Small intestine (tissue), 16 donors: ENCODE measurements at places on chromosomes 5 and 9.

GRCh38 chr9:110443866-110444220 lies 106.2 kb upstream of the TXNDC8 start:
- no peak for DNase-seq

DNA sequence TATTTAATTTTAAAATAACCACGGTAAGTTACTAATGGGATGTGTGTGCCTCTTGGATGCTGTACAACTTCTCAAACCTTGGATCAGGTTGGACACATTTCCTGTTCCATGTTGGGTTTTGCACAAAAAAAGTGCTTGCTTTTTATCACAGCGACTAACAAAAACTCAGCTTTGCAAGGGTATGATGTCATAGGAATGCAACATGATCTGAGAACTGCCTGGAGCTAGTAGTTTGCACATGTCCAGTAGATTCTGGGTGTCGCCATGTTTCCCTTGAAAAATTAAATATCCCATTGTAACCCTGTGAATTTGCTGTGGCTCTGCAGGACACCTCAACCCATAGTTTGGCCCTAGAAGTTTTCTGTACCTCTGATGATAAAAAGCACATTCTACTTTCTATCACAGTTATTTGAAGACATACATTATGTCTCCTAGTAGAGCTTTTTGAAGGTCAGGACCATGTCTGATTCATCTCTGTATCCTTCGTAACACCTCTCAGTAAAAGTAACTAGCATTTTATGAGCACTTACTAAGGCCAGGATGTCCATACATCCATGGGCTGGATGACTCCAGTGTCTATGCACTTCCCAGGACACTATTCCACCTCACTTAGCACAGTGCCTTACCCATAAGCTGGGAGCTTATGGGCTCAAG lies 11.5 kb upstream of the FRMPD1 start:
- no peak for DNase-seq

GRCh38 chr5:4348919-4349318 lies 753.3 kb downstream of the IRX1 start:
- no peak for DNase-seq

- no peak for DNase-seq
Measured at GRCh38 chr5:3311433-3311832, 284.2 kb upstream of the IRX1 start.

DNA sequence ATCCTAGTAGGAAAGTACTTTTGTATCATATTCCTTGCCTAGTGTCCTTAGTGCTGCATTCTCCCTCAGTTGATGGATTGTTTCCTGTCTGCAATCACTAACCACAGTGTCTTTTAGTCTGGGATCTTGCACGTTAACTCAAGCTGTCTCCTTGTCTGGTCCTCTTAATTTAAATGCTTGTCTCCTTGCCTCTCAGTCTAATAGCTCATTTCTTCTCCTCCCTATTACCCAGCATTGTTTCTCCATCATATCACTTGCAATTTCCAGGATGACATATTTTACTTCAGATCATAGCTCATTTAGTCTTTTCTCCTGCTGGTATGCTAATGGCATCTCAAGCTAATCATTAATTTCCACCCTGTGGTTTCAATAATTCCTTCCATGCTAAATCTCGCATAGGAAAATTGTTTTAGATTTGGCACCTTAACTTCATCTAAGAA lies 2052.0 kb upstream of the C9orf72 start:
- DNase-seq = no peak

- peak; percentile 6 for DNase-seq
Measured at GRCh38 chr5:41754857-41755256, 115.4 kb downstream of the OXCT1 start.

DNA sequence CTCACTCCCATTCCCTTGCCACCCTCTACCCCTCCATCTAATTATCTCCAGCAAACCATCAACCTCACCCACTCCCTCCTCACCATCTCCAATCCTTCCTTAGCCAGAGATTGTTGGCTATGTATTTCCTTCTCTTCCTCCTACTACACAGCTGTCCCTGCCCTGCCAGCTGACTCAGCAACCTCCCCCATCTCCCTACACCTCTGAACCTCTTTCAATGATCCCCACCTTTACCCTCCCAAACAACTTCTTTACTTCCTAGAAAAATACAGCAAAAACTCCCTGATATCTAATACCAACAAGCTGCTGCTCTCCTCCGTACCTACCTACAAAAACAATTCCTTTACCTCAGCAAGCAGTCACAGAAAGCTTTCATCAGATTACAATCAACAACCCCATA lies 37.3 kb downstream of the SPTLC1 start:
- no peak for DNase-seq

GRCh38 chr5:124744170-124744971 lies 2.1 kb downstream of the ZNF608 start:
- peak; percentile 76 for DNase-seq

- no peak for DNase-seq
Measured at GRCh38 chr5:179275381-179275878, 69.8 kb downstream of the ADAMTS2 start.

- no peak for DNase-seq
Measured at GRCh38 chr5:170338933-170339779, 41.6 kb upstream of the LCP2 start.

- DNase-seq = no peak
Measured at GRCh38 chr9:7516376-7516775, 283.2 kb downstream of the DMAC1 start.

DNA sequence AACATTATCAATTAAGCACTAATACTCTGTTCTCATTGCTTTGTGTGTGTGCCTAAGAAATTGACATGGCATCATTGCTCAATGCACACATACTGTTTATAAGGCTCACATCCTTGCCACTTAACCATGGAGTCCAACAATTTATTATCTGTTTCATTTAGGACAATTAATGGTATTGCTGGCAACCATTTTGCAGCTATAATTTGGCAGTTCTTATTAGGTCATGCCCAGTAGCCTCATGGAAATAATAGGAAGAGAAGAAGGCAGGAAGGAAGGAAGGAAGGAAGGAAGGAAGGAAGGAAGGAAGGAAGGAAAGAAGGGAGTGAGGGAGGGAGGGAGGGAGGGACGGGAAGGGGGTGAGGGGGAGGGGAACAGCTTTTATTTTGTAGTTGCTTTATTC lies 285.5 kb upstream of the SLC24A2 start:
- DNase-seq = no peak

DNA sequence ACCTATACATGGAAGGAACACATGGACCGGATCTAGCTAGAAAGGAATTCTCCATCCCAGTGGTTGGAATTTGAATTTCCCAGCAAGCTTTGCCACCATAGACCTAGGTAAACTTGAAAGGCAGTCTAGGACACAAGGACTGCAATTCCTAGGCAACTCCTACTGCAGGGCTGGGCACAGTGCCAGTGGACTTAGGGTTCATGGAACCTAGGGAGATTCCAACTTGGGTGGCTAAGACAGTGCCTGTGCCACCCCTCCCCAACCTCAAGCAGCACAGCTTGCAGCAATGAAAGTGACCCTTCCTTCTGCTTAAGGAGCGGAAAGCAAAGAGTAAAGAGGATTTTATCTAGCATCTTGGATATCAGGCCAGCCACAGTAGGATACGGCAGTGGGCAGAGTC lies 663.3 kb downstream of the ELAVL2 start:
- no peak for DNase-seq

DNA sequence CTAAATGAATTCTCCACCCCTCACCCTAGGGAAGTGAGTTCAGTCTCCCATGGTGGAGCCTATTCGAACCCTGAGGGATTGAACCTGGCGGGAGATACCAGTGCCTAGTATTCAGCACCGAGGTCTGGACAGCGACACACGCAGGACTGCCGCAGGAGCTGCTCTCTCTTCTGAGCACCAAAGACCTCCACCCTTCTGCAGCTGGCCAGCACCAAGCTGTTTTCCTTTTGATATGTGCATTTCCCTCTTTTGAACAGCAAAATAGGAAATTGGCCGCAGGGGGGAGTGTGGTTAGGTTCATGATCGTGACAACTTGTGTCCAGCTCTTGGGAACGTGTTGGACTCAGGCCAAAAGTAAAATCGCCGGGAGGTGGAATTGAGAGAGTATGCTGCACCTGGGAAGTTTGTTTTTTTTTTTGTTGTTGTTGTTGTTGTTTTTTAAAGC lies 1.2 kb upstream of the PCSK1 start:
- peak; percentile 77 for DNase-seq

DNA sequence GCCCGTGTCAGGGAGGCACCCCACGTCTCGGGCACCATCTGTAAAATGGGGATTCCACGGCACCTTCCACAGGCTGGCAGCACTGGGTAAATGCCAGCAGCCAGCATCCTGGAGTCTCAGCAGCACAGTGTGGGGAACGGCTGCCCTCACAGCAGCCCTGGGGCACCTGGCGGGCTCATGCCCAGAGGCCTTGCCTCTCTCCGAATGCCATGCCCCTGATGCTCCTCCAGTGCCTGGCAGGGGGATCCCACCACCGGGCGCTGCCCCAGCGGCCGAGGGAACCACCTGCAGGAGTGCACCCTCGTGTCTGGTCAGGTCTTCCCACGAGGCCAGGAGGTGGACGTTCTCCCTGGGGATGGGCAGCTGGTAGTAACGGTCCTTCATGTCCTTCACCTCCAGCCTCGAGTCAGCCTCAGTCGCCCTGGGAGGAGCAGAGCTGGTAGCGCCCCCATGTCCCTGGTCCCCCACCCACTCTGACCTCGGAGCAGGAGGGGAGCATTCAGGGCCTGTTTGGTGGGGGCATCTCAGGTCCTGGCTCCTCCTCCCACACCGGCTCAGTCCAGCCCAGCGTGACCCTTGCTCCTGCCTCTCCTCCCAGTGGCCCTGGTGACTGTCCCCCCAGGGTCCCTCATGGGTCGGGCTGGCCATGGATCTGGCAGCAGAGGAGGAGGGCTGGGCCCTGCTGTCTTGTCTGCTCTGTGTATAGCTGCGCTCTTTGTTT lies 49.9 kb upstream of the NRARP start:
- no peak for DNase-seq

- DNase-seq = peak; percentile 31
Measured at GRCh38 chr9:107270082-107270481, 13.0 kb upstream of the RAD23B start.

- DNase-seq = no peak
Measured at GRCh38 chr9:15469862-15470261, 40.9 kb downstream of the PSIP1 start.

DNA sequence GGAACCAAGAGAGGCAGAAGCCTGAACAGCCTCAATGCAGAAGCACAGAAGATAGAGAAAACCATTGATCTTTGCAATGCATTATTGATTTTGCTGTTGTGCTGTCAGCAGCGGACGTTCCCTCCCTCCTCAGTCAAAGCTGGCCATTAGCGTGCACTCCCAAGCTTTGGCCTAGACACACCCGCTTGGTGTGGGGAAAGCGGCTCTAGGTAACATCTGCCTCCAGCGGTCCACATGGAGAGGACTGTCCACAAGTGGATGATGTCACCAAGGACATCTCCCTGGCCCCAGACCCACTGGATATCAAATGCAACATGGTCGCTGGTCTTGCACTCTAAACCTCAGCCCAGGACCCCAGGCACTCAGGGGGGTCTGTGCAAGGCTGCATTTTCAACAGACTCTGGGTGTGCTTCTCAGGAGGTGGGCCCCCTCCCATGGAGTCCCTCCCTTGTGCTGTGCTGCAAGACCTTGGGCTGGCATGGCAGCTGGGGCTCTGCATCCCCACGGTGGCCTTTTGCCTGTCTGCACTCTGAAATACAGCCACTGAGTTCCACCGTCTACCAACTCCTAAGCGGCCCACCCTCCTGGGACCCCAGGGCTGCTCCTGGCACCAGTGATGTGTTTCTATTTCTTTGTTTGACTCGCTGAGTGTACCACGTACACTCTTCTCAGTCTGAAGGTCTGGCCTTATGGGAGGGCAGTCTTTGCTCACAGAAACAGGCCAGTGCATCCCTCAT lies 1.9 kb downstream of the SEMA4D start:
- no peak for DNase-seq

DNA sequence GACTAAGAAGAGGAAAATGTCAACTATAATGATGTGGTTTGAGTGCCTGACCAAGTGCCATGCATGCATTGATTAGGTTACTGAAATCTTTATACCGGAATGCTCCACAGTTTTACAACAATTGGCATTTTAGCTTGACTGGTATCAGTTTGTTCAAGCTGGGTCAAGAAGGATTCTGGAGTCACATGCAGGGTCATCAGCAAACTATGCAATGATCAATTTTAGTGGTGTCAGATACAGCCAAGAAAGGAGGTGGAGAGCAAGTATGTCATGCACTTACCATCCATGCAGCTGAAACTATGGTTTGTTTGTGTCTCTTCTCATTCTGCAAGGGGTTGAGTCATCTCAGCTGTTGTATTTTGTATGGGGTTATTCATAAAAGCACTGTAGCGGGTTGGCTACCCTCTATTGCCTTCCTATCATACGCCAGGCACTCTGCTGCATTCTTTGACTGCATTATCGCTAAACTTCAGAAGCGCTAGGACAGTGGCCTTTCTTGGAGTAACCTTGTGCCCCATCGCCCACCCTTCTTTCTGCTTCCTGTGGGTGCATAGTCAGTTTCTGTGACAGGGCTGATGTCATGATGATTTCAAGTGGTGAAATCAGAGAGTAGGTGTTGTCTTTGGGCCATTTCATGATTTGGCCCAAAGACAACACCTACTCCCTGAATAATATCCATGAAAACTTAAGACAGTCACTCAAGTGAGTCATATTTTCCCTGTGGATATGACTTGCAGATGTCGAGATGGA lies 145.4 kb downstream of the MTX3 start:
- no peak for DNase-seq

DNA sequence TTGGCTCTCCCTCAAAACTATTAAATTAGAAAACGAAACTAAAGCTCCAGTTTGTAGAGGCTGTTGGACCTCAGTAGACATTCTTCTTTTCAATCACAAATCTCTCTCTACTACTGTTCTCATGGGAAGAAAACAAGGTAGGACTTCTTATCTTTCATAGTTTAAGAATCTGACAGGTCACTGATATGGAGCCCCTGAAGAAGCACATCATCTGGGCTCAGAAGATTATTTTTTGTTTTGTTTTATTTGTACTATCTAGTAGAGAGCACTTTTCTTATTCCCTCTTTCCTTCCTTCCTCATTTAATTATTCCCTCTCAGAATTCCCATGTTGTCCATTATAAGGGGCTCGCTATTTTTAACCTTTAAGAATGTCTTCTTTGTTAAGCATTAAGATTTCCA lies 26.3 kb downstream of the STARD4 start:
- no peak for DNase-seq

GRCh38 chr9:35114113-35114839 lies 1.4 kb downstream of the ATOSB start:
- peak; percentile 78 for DNase-seq

DNA sequence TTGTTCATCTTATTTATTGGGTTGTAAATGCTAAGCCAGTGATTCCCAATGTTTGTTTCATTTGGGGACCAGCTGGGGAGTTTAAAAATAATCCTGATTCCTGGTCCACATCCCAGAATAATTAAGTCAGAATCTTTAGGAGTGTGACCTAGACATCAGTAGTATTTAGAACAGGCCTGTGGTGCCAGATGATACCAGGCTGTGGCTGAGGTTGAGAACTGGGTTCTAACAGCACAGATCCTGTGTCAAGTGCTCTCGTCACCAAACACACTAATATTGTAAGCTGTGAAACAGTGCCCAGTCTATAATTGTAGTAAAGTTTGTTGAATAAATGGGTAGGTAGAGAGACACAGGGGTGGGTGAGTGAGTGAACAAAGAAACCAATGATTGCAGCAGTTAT lies 172.1 kb upstream of the PPP1R2B start:
- no peak for DNase-seq
